Erythroblast (primary cell): ENCODE measurements at places on chromosomes 3 and 15.

DNA sequence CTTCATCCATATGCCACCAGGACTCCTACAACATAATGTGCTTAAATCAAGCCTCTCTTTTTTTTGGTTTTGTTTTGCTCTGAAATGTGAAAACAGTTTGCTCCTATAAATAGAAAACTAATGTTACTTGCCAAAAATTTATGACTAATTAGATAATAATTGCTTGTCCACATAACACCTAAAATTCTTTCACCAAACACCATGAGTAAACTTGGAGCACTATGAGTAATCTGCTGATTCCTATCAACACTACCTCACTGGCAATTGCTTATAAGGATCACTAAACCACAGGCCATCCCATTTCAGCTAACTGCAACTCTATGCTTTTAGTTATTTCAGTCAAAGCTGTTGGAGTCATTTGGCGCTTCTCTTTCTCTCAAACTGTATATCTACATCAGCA, 252.7 kb downstream of the EPHA3 start:
- DNase-seq, result no peak

DNA sequence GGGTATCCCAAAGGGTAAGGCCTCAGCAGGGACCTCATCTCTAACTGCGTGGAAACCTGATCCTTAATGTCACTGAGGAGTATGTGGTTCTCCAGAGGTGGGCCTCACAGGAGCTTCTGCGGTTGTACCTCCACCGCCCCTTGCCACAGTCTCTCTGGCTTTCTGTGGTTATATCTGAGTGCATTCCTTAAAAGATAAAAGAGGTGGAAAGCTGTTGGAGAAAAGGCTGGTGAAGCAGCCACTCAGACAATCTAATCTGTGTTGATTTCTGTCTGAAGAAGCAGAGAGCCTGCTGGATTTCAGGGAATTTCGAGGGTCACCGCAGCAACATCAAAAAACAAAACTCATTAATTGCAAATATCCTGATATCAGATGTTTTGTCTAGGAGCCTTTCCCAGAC, 51.4 kb downstream of the SEMA6D start:
- DNase-seq, result no peak

- no peak for DNase-seq
Measured at GRCh38 chr15:72178976-72179585, 18.5 kb downstream of the GRAMD2A start.

DNA sequence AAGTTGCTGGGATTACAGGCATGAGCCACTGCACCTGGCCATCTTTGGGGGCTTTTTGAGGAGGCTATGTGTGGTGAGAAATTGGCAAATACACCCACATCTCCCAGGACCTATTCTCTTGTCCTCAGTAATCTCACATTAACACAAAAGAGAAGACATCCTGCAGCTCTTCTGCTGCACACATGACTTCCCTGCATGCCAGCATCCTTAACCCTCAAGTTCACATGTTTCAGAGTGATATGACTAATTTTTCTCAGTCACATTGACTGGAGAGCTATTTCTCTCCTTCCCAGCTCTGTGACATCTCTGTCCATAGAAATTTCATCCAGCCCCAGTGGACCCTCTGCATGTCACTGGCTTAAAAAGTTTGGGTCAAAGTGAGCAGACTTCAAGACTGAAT, 1.9 kb upstream of the SKIC8 start:
- DNase-seq, result no peak

- no peak for DNase-seq
Measured at GRCh38 chr15:54307252-54307902, 329.1 kb downstream of the UNC13C start.

- DNase-seq, result no peak
Measured at GRCh38 chr15:45129651-45130129, at the start of the genes DUOX1 and DUOXA1. TSS of gene DUOX1 (plus strand) at chr15:45129994. CDS start at chr15:45131967, 1,973 bp downstream. TSS of gene DUOXA1 (minus strand) at chr15:45129879. CDS start at chr15:45123014, 6,865 bp downstream.

GRCh38 chr3:23646184-23646920, 159.4 kb upstream of the UBE2E1 start:
- DNase-seq, result no peak

GRCh38 chr15:42036112-42036905, 15.5 kb upstream of the PLA2G4E start:
- DNase-seq, result no peak
